GM04504 (cell line): ENCODE measurements at places on chromosomes 4 and X.

- no peak for DNase-seq
Measured at GRCh38 chrX:100356351-100356896, 53.6 kb downstream of the PCDH19 start.

- no peak for DNase-seq
Measured at GRCh38 chr4:137966504-137966903, 275.6 kb downstream of the SLC7A11 start.

DNA sequence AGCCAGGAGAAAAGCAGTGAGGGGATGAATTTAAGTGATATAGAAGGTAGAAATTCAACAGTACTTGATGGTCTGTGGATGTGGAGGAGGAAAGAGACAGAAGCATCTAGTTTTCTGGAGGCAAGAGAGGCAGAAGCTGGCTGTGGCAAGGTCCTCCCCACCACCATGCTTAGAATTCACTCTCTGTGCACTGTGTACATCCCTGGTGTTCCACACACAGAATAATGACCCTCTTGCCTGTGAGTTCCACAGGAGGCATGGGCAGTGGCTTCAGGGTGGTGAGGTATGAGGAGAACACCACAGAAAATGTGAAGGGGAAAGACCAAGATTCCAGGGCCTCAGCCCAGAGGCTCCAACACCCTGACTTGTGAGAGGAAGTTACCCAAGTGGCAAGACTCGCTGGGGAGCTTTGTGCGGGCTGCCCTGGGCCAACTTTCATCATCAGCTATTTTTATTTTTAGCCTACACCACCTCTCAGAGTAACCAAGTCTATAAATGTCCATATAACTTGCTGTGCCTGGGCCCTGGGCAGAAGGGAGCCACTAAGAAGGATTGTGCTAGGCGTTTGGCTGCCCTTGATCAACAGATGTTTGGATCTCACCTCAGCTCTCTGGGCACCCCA is 7.8 kb upstream of the INTS6L start:
- DNase-seq, result no peak

DNA sequence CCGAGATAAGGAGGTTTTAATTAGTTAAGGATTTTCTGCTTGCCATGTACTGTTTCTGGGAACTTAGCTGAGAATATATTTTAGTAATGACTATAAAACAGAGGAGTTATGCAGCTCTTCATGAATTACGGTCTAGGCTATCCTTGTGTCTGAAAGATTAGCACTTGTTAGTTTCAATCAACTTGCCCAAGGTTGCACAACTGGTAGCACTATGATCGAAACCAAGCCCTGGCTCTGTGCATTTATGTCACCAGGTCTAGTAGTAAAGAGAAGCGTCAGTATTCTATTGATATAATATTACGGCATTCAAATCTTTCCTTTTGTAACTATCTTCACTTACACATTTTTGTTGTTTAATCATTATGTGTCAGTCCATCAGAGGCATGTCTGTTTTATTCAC is 176.0 kb downstream of the TLL1 start:
- DNase-seq, result no peak

GRCh38 chr4:126957987-126958386 is 674.8 kb upstream of the INTU start:
- DNase-seq, result no peak
